Stimulated activated CD8-positive, alpha-beta memory T cell treated with anti-CD3 and anti-CD28 coated beads, Interleukin-7, amount 100 ng/mL, for 1 hour (primary cell): ENCODE measurements at places on chromosomes 2 and 18.

DNA sequence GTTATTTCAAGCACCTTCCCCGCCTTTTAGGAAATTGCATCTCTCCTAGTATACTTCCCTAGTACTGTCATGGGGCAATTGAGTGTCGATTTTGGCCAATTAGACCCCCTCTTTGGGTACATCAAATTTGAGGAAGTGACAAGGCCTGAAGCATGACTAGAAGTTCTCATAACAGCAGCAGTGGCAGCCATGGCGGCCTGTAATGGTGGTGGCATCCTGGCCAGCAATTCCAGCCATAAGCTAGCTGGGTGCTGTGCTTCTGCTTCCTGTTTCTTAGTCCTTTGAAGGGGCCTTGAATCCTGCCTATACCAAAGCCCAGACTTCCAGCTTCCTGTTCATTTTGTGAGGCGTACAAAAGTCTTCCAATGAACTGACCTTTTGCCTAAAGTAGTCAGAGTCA, 523.1 kb downstream of the PLCL1 start:
- no peak for DNase-seq

GRCh38 chr2:113105047-113105785, 22.2 kb upstream of the IL1RN start:
- DNase-seq = no peak

GRCh38 chr2:28319118-28320008, 73.3 kb upstream of the FOSL2 start:
- DNase-seq = no peak

- DNase-seq = no peak
Measured at GRCh38 chr2:60565472-60565871, 12.0 kb upstream of the BCL11A start.

DNA sequence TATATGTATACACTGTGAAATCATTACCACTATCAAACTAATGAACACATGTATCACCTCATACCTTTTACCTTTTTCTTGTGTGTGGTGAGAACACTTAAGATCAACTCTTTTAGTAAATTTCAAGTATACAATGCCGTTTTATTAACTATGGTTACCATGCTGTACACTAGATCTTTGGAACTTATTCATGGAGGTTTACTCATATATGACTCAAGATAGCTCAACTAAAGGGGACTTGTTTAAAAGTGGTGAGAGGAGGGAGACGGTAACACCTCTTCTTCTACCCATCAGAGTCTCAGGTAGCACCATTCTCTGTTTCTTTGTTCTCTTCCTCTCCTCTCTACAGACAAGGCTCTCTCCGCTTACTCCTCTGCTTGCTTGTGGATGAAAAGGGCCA, 36.1 kb upstream of the TMEM178A start:
- DNase-seq = no peak

GRCh38 chr18:57003342-57003741, 143.5 kb upstream of the BOD1L2 start:
- DNase-seq = no peak

DNA sequence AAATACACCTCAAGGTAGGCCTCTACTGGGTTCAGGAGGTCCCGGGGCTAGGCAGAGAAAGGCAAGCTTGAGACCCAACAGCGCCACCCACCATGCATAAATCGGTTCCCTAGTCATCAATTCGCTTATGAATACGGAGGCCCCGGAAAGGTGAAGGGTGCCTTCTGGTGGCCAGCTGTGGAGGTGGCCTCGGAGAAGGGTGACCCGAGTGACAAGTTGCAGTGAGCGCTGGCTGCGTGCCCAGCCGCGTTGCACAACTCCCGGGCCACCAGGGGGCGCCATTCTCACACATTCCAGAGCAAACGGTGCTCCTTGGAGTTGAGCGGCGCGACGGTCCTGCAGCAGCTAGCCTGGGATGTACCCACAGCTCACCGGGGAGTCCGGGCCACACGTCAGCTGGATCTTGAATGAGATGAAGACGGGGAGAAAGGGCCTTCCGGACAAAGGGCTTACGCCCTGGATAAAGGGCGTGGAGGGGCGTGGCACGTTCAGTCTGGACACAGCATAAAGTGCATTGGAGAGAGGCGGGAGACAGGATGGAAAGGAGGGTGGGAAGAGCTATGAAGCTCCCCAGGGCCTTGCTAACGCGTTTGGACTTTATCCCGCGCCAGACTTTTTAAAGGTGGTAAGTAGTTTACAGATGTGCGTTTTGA, 20.4 kb downstream of the TMSB10 start:
- DNase-seq = peak; percentile 98

- no peak for DNase-seq
Measured at GRCh38 chr2:60054571-60055340, 498.7 kb downstream of the BCL11A start.

DNA sequence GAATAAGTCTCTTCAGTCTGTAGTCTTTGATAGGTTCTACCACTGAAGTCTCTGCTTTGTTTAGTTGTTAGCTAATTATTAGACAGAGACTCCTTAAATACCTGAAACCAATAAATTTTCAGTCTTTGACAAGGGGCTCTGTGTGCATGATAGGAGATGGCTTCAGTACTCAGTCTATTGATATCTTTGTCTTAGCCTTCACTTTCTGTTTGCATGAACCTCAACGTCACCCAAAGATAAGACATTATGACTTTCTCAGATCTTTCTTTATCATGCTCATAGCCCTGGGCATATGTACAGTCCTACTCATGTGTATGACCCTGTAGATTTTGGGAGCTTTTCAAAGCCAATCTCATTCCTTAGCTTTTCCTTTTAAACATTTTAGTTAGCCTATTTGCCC, 183.5 kb upstream of the GCFC2 start:
- no peak for DNase-seq

DNA sequence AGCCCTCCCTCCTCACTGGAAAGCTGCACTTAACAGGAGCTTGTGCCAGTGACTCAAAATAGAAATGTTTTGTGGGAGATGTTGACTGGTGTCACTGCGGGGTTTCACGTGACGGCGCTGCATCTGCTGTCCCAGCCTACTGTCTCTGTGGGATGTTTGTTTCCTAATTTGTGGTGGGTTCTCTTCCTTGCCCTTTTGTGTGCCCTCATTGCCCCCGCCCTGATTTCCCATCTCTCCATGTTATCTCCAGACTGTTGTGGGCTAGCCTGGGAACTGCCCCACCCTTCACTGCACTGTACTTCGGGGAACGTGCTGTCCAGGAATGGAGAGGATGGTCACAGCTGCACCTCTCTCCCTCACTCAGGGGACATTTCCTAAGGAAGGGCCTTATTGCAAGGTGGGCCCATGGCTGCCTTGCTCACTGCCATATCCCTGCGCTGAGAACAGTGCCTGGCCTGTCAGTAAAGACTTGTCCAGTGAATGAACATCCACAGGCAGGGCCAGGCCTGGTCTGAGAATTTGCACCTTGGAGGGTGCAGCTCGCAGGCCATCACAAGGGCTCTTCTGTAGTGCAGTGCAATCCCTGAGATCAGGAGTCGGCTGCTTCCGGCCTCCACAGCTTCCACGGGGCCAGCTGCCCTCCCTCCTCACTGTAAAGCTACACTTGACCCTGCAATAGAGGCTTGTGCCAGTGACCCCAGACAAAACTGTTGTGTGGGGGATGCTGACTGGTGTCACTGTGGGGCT, 18.1 kb downstream of the ZAP70 start:
- no peak for DNase-seq

DNA sequence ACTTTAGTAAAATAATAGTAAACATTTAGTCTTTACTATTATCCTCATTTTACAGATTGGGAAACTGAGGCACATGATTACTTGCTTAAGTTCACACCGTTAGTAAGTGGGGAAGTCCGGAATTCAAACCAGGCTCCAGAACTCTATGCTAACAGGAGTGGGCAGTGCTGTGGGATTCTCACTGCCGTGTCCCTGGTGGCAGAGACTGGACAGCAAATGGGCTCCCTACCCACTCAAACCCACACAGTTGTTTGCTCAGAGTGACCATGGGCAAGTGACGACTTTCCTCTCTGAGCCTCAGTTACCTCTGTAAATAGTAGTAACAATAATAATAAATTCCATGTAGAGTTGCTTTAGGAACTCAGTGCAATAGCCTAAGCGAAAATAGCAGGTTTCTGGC, 24.0 kb downstream of the MAIP1 start:
- no peak for DNase-seq

GRCh38 chr2:177604271-177605065, 211.9 kb downstream of the AGPS start:
- no peak for DNase-seq

DNA sequence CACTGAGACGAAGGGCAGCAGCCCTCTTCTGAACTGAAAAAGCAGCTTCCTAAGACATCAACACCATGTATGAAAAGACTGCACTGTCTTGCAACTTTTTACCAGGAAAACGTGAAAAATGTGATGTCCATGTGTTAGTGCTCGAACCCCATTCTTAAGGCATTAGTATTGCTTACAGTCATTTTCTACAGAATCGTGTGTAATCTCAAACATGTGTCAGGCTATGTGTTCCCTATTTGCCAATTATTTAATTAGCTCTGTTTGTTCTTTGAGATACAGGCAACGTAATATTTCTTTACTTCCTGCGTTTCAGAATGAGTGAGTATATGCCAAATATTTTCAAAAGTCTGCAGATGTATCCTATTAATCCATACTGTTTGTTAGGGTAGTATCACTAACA, 307.7 kb upstream of the CCDC68 start:
- DNase-seq = no peak

DNA sequence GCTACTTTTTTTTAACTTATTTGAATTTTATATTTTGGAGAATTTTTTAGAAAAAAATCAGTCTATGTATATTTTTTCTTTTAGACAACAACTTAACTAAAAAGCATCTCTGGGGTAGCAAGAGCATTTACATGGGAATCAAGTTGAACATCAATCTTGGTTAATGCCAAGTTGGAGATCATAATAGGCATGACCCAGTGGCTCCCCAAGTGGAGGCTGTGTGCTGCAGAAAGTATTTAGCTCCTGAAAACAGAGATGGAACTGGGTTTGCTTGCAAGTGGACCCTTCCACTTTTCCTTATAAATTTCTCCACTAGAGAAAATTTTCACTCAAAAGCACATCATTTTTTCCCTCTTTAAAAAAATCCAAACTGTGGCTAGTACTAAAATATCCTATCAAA, 23.9 kb upstream of the CAVIN2 start:
- no peak for DNase-seq

DNA sequence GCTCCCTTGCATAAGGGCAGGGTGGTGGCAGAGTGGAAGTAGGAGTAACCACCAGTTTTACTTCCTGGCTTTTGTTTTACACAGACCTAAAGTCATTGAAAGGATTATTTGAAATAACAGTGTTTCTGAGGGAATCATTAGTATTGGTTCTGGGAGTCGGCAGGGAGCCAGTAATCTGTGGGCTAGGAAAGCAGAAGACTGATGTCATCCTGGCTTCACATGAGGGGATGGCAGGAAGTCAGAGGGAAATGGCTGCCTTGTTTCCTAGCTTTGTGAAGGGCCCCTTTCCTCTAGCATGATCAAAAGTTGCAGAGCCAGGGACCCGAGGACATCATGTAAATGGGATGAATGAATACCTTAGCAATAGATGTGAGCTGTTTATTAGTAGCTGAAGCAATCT, 792.6 kb downstream of the CPS1 start:
- DNase-seq = no peak

DNA sequence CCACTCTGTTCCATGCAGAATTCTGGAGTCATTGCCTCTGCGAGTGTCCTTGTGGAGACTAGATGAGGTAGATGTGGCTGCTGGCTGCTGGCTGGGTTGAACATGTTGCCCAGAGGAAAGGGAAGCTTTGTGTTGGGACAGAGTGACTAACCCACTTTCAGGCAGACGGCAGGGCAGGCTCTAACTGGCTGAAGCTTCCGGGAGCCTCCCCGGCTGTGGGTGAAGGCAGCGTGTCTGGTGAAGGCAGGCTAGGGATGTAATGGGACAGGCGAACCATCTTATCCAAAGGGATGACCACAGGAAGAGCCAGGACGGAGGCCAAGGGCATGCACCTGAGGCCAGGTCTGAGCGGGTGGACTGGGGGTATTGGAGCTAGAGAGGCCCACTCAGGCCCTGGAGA, 16.0 kb downstream of the ASPRV1 start:
- no peak for DNase-seq

DNA sequence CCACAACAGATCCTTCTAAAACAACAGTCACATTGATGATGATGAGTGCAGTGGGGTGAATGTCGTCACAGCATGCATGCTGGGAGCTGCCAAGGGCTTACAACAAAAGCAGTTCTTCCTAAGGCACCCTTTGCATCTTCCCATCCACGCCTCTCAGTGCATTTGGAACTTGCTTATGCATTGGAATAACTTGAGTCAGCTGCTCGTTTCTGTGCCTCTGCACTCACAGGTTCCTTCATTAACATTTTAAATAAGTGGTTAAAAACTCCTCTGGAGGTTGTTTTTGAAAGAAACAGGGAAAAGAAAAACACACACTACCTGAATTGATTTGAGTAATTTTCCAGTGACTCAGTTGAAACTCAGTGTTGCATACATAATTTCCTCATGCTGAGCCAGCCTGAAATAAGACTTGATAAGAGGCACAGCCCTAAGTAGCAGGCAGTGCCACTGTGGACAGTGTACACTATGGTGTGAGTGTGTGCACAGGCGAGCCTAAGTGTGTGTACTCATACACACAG, 46.8 kb upstream of the TRIM43B start:
- DNase-seq = no peak

GRCh38 chr2:71370015-71370414, 38.4 kb downstream of the ZNF638 start:
- no peak for DNase-seq

- no peak for DNase-seq
Measured at GRCh38 chr2:205130111-205130829, 552.0 kb upstream of the NRP2 start.

DNA sequence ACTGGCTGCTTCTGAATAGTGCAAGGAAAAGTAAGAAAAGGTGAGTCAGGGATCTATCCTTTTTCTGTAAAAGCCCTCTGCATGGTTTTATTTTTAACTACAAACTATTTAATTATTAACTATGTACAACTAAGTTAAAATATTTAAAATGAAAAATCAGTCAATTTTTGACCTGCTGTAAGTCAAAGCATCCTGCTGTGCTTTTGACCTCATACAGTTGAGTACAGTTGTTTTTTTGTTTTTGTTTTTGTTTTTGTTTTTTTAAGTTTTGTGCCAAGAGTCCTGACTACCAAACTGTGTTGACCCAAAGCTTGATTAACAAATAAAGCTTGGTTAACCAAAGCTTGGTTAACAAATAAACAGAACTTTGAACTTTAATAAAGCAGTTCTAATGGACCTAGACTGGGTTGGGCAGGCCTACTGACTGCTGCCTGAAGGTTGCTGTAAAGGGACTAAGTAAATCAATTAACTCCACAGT, at the start of gene ACMSD:
Gene ACMSD (plus strand): TSS at position 474 of the 478 bp plus-strand sequence. CDS start 67 bp downstream, outside the sequence.
- no peak for DNase-seq

- DNase-seq = no peak
Measured at GRCh38 chr18:23121133-23121532, 14.2 kb upstream of the CABLES1 start.

- DNase-seq = no peak
Measured at GRCh38 chr2:119387381-119388129, 20.8 kb downstream of the DBI start.

GRCh38 chr2:103656558-103656957, 894.7 kb downstream of the TMEM182 start:
- DNase-seq = no peak
